ENCODE measurements at places on chromosomes 6 and 20.
A peak's percentile ranks its signal among the peaks of the same experiment; 100 is the strongest.

DNA sequence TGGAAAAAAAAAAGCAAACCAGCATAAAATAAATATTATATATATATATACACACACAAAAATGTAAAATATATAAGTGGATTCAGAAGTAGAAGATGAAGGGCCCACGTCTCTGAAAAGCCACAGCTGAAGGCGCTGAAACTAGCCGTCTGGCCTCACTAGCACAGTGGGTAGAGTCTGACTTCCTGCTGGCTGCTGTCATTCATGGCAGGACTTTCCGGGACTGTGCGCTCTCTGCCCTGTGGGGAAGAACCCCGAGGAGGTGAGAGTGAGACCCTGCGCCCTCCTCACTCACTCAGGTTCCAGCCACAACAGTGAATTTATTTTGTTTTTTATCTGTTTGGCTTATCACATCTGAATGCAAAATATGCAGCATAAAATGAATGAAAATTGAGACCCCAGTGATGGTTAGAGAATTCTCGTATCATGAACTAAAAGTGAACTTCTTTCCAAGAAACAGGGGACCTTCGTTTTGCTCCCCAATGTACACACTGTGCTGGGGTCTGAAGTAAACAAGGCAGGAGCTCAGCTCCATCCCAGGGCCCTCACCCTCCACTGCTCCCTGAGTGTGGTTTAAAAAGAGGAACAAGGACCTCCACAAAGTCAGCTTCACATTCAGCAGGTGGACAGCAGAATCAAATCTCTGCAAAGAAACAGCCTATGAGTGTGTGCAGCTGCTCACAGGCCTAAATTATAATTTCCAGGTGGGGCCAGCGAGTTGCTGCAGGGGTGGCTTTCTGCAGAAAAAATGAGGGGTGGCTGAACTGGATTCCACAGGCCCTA is 1.3 kb upstream of the RAMACL start:
- no peak for DNase-seq

GRCh38 chr6:169420912-169421543 is 167.4 kb upstream of the THBS2 start:
- peak; percentile 86 for DNase-seq

GRCh38 chr20:41086402-41087324 is 50.7 kb upstream of the PLCG1 start:
- DNase-seq, result no peak

- no peak for DNase-seq
These were observed 180.5 kb upstream of the OPRM1 start for GRCh38 chr6:153858529-153858928.

DNA sequence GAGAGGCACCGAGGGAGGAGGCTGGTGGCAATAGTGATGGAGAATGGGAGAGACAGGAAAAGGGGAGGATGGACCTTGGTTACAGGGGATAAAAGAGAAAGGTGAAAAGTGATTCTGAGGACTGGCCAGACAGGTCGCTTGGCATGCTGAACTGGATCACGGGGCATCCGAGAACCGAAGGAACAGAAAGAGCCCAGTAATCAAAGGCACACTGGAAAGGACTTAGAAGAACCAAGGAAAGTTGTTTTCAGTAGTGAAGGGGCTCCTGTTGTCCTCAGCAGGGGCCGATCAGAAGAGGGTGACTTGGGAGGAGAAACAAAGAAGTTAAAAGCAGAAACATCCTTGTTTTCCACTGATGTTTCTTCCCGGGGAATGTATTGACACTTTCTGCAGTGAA is 18.9 kb downstream of the SYTL3 start:
- DNase-seq, result no peak

GRCh38 chr6:138188278-138188941 is 26.7 kb downstream of the ARFGEF3 start:
- no peak for DNase-seq

- no peak for DNase-seq
These were observed 202.5 kb downstream of the ISM1 start for GRCh38 chr20:13423472-13424173.

GRCh38 chr6:50829898-50830444 is 11.3 kb downstream of the TFAP2B start:
- no peak for DNase-seq

- no peak for DNase-seq
These were observed 70.7 kb upstream of the LTV1 start for GRCh38 chr6:143772116-143773086.

DNA sequence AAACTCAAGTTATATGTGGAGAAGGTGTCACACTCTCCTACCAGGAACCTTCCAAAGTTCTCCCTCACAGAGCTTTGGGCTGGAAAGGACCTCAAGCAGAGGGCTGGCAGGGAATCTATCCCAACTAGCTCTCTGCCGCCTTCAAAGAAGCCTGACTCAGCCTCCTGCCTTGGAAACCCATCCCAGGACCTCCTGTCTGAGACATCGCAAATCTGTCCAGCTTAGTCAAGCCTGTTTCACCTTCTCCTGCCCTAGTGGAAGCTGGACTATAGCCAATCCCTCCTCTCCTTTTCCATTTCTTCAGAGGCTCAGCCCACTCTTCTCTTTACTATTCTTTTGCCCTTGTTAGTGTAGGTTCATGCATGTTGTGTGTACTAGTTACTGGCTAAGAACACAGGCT is 48.2 kb upstream of the FOXP4 start:
- no peak for DNase-seq

DNA sequence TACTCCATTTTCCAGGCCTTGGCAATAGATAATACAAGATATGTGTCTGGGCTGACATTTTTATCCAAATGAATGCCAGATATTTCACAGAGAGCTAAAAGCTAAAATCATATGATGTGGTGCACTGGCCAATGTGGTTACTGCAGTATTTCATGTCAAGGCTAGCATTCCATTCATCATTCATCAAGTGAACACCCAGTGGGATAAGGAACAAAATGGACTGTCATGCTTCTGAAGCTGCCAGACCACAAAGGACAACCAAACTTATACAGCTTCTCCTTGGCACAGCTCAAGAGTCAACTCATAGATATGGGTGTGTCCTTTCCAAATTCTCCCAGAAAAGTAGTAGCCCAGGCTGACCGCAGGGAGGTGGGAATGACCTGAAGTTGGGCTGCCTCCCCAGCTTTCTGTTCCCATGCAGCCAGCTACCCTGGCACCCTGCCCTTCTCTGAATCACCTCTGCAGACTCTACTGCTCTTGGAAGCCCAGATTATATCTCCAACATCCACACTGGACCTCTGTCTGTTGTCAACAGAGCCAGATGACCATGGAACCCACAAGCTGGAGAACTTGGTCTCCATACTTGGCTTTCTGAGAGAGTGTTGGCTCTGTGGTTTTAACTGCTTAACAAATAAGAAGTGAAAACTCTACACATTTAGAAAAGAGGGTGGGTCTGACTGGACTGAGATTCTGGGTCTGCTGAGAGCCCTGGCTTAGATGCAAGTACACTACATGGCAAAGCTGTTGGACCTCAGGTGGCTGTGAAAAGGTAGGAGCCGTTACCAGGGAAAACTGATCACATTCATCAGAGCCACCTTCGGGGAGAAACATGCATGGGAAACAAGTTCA is 122.8 kb downstream of the ALDH8A1 start:
- DNase-seq, result no peak

DNA sequence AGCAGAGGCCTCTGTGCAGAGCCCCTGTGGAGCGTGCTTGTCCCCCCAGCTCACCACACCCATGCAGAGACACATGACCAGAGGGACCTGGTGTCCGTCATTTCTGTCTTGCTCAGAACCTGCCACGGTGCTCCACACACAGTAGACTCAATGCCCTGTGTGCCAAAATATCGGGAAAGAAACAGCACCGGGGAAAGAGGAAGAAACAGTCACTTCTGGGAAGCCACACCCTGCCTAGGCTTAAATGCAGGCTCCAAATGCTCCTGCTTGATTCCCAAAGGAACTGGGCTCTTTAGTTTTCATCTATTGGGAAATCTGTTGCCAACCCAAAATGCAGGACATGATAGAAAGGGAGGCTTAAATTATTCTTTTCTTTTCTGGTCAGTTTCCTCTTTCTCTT is 503.9 kb downstream of the CD83 start:
- DNase-seq, result no peak

DNA sequence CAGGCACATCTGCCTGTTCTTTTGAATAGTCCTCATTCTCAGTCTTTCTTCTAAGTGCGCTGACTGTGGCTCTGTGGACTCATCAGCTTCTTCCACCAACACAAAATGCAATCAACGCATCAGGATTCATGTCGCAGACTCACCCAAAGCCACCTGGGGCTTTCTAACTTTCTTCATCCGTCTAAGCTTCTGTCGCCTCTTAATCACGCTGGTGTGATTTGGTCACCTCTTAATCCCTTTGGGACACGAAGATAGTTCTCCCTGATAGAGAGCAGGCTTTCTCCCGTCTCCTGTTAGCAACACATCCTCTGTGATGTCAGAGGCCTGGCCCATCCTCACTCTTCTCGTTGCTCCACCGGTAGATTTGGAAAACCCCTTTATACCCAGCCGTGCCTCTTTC is 78.0 kb upstream of the FOXQ1 start:
- no peak for DNase-seq

DNA sequence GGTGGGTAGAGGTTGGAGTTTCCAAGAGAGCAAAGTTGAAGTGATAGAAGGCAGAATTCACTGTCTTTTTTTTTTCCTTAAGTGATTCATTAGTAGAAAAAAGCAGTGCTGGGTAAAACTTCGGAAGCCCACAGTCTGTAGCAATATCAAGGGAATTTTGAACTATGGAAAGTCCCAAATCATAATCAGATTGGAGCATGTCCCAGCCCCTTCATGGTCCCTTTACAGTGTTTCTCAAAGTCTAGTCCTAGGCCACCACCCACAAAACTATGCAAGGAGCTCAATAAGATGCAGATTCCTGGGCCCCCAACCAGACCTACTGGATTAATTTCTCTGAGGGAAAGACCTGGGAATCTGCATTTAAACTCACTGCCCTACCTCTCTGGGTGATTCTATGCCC is 22.6 kb downstream of the NEDD9 start:
- no peak for DNase-seq

DNA sequence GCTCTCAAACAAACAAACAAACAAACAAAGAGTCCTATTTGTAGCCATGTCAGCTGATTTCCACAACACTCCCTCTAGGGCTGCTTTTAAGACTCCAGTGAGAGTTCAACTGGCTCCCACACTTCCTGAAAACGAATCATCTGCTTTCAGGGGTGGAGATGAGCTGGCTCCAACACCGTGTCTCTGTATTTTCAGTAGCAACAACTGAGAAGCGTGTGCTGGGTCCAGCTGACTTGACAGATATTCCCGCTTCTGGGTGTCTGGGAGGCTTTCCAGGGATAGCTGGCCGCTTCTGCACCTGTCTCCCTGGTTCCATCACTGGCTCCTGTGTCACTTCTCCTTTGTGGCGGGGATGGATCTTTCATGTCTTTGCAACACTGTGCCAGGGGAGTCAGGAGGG is 272.5 kb upstream of the SOX4 start:
- no peak for DNase-seq

DNA sequence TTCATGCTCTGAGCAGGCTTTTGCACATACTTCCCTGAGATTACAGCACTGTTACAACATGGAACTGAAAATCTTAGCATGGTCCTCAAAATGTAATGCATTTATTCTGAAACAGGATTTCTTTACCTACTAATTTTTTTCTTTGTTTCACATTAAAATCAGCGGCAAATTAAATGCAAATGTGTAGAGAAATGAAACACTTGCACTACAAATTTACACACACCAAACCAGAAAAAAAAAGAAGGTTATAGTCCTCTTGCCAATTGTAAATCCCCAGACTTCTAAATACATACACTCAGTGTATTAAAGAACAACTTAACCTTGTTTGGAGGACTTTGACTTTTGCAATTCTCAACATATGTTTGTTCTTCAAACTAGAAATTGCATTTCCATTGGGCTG is 210.9 kb upstream of the TBX18 start:
- no peak for DNase-seq

DNA sequence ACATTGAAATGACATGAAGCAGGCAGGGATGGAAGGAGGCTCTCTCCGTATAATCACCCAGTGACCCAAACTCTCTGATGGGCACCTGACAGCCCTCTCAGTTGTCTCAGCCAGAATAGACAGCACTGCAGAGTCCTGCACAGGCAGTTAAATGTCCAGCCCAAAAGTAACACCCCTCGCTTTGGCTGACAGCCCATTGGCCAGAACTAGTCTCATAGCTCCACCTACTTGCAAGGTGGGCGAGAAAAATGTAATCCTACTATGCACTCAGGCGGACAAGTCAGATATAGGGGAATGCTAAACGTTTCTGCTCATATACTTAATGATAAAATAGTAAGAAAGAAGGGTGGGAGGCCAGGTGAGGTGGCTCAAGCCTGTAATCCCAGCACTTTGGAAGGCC is 393.5 kb upstream of the JARID2 start:
- DNase-seq, result no peak

DNA sequence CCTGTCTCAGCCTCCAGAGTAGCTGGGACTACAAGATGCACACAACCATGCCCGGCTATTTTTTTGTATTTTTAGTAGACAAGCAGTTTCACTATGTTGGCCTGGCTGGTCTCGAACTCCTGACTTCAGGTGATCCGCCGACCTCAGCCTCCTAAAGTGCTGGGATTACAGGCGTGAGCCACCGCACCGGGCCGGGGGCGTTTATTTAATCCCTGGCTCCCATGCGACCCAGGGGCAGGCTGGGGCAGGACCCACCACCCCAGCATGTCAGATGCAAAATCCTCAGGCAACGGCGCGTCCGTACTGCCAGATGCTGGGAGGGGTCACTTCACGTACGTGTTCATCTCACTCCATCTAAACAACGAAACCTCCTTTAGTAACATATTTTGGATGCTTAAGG is 518.7 kb upstream of the NOX3 start:
- DNase-seq, result no peak

- DNase-seq, result no peak
These were observed 72.4 kb downstream of the TRDN start for GRCh38 chr6:123564361-123564760.

DNA sequence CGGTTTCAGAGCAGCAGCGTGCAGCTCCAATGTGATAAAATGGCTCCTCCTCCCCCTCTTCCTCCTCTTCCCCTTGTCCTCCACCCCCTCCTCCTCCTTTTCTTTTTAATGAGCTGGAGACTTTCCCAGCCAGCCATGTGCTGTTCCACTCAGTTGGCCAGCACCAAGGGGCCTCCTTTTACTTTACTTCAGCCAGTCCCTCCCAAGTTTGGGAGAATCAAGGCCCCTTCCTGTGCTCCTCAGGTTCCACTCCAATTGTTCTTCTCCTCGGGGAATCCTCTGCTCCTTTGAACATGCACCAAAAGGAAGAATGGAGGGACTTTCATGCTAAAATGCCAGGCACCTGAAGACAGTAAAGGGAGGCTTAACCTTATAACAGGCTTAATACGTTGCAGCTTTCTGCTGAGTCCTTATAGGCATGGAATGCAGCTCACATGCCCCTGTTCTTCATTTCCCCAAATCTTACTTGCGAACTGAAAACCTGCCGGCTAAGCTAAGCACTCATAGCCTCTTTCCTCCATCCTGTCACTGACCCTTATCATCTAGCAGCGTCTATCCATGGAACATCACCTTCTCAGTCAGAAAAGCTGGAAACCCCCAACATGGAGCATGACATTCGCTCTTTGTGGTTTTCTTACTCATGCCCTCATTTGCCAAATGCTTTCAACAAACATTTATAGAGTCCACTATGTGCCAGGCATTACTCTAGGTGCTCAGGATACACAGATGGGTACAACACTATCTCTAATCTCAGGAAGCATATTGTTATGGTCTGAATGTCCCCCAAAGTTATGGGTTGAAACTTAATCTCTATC is 170.6 kb downstream of the PHACTR1 start:
- DNase-seq, result no peak
